ENCODE measurements at places on chromosomes 5 and 9.

DNA sequence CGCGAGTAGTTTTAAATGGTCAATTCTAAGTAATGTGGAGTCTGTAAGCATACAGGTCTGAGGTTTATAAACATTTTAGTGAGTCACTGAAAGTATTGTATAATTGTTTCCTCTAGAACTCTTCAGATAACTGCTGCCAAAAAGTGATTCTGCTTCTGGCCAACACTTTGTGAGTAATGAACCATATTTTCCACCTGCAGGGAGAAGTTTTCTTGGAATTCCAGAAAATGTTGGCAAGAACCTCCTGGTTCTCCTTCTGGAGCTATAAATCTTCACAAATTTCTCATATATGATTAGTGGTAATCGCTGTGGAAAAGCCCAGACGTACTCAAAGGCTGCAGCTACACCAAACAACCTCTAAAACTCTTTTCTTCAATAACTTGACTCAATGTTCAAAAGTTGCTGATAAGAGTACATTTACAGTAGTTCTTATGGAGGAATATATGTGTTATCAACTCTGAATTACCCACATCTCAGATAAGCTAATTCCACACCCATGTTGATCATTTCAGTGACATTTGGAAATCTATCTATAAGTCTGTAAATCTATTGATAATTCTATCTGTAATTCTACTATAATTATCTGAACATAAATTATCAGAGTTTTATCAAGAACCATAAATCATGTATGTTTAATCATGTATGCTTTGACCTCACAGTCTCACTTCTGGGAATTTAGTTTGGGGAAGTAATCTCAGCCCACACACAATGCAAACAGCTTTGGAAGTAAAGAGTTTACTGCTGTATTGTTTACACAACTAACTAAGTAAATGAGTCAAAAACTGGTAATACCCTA is 74.1 kb downstream of the FNBP1 start:
- no peak for DNase-seq

DNA sequence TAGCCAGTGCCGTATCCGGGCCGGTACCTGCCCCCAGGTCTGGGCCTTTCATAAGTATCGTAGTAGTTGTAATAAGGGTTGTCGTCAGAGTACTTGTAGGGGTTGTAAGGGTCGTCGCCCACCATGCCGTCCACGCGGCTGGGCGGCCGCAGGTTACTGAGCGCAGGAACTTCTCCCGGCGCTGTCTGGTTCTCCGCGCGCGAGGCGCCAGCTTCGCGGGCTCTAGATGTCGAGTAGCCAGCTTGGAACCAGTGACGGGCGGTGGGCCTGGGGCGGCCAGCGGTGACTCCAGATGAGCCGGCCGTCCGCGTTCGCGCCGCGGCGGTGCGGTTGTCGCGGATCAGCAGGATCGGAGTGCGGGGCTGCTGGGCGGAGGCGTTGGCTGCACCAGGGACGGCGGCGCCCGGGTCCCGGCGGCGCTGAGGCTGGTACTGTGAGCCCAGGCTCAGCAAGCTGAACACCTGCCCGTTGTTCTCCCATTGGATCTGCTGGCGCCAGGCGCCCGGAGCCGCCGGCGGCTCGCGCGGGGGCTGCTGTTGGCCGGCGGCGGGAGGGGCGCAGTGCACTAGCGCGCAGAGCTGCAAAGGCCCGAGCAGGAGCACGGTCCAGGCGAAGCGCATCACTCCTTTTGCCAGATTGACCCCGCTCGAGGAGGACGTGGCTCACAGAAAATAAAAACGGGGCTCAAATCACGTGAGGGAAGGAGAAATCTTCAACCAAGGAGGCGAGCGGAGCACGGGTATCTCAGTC is 518 bp downstream of the LOX start:
- DNase-seq: no peak

DNA sequence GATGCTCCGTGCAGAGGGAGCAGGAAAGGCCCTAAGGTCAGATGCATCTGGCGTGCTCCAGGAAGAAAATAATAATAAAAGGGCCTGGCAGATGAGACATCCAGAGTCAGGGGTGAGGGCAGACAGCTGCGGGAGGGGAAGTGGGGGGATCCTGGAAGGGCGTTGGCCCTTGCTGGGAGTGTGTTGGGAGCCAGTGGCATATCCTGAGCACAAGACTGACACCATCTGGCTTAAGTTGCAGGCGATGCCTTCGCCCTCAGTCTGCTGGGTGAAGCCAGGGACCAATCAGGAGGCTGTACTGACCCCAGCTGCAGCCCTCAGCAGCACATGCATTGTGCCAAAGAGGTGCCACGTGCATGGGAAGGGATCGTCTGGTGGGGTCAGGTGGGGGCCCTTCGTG is 3.8 kb downstream of the OR2V2 start:
- no peak for DNase-seq

GRCh38 chr5:158115468-158115867 is 256.5 kb upstream of the CLINT1 start:
- DNase-seq: no peak

DNA sequence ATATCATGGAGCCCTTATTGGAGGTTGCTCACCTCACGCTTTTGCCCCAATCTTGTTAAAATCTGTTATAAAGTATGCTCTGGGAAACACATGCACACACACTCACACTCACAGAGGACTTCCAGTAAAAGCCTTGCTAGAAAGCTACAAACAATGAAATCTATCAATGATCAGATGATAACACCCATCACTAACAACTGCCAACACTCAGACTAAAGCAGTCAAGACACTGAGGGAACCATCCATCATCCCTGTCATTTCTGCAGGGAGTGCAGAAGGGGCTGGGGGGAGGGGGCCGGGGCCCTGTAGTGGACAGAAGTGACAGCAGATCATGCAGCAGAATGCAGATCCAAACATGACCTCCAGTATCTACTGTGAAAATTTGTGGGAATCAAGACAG is 179.1 kb downstream of the AOPEP start:
- DNase-seq: no peak

DNA sequence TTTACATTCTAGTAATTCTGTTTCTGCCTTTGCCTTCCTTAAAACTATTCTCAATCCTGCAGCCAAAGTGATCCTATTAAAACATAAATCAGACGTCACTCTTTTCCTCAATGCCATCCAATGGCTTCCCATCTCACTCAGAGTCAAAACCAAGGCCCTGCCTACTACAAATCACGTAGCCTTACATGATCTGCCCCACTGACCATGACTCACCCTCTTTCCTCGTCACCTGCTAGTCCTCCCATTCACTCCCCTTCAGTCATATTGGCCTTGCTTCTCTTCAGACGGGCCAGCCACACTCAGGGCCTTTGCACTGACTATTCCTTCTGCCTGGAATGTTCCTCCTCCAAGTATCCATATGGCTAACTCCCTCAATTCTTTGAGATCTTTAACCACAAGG is 39.0 kb upstream of the DMXL1 start:
- DNase-seq: no peak

DNA sequence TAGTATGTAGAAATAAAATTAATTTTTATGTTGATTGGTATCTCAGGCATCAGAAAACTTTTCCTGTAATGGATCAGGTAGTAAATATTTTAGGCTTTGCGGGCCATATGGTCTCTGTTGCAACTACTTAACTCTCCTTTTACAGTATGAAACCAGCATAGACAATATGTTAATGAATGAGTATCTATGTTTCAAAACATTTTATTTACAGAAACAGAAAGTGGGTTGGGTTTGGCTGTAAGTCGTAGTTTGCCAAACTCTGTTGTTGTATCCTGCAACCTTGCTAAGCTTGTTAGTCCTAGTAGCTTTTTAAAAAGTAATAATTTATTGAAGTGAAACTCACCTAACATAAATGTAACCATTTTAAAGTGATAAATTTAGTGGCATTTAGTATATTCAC is 132.1 kb downstream of the NR3C1 start:
- no peak for DNase-seq

GRCh38 chr5:97078958-97079743 is 63.3 kb downstream of the LIX1 start:
- no peak for DNase-seq

- DNase-seq: no peak
Measured at GRCh38 chr9:133221177-133221809, 12.2 kb upstream of the OBP2B start.

DNA sequence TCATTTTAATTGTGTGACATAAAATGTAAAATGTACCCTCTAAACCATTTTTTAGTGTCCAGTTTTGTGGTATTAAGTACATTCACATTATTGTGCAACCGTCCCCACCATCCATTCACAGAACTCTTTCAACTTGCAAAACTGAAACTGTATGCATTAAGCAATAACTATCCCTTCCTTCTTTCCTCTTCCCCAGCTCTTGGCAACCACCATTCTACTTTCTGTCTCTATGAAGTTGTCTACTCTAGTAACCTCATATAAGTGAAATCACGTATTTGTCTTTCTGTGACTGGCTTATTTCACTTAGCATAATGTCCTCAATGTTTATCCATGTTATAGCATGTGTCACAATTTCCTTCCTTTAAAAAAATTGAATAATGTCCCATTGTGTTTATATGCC is 142.4 kb downstream of the C9orf152 start:
- DNase-seq: no peak

DNA sequence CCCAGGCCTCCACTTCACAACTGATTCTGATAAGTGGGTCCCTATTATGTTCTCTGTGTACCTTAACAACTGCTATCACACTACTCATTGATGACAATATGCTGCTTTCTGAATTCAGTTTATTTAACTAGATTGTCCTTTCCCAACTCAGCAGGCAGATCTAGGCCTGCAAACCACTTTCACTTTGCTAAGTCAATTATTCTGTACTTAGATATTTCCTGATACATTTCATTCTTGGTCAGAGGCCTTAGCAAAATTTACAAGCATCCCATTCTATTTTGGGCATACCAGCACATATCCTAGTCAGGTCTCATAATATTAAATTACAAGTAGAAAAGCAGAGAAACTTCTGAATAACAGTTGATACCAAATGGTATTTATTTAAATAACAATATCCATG is 235.7 kb upstream of the HAPLN1 start:
- no peak for DNase-seq

GRCh38 chr5:100731768-100732167 is 171.3 kb downstream of the ST8SIA4 start:
- no peak for DNase-seq

- no peak for DNase-seq
Measured at GRCh38 chr9:24698881-24699518, 153.3 kb upstream of the IZUMO3 start.

DNA sequence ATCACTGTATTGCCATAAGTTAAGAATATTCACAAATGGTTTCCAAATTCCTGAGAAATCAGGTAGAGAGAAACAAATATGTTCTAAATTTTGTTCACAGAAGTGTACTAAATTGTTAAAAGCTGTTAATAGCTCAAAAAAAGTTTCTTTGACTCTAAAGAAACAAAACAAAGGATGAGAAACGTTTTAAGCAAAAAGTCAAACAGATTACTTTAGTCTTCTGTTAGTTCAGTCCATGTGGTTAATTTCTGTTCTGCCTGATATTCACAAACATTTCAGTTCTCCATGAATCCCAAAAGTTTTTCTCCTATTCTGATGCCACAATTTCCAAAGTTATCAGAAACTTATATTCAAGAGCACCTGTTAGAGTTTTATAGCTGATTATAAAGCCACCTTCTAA is 7.7 kb upstream of the FANCC start:
- DNase-seq: no peak

GRCh38 chr5:59790376-59790775 is 103.2 kb downstream of the PDE4D start:
- no peak for DNase-seq

DNA sequence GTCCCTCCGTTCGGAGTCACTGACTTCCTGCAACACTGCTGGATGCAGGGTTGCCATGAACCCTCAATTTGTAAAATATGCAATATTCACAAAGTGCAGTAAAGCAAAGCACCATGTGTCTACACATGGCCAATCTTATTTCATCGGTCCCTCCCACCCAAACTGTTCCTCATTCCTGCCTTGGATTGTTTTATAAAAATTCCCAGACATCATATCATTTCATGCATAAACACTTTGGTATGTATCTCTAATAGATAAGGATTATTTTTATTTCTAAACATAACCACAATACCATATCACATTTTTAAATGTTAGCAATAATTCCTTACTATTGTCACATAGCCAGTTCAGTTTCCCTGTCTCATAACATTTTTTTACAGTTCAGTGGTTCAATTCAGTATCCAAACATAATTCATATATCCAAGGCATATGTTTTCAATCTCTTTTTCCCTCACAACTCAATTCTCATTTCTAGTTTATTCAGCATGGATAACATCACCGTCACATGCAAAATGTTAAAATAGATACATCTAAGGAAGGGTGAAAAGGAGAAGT is 82.0 kb upstream of the PCAT7 start:
- DNase-seq: no peak

- DNase-seq: no peak
Measured at GRCh38 chr5:61941637-61942036, 364.4 kb upstream of the KIF2A start.

DNA sequence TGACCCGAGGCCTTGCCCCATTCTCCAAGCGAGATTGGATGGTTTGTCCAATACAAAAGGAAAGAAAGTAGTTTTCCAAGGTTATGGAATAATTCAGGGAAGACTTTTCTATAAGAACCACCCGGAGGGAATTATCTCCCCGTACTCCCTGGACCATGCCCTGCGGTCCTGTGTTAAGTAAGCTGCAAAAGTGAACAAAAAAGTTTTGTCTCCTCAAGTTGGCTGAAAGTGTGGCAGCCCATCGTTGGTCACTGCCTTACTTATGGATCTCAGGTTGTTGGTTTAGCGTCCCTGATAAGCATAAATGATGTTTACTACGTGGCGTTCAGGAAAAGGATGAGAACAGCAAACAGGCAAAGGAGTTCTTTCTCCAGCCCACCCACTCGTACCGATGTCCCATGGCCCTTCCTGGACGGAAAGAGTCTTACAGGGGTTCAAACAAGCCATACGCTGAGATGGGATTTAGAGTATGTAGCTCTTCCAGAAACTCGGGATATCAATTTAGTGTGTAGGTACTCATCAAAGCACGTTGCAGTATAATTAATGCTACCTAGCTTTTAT is 413 bp upstream of the AUH start:
- no peak for DNase-seq

DNA sequence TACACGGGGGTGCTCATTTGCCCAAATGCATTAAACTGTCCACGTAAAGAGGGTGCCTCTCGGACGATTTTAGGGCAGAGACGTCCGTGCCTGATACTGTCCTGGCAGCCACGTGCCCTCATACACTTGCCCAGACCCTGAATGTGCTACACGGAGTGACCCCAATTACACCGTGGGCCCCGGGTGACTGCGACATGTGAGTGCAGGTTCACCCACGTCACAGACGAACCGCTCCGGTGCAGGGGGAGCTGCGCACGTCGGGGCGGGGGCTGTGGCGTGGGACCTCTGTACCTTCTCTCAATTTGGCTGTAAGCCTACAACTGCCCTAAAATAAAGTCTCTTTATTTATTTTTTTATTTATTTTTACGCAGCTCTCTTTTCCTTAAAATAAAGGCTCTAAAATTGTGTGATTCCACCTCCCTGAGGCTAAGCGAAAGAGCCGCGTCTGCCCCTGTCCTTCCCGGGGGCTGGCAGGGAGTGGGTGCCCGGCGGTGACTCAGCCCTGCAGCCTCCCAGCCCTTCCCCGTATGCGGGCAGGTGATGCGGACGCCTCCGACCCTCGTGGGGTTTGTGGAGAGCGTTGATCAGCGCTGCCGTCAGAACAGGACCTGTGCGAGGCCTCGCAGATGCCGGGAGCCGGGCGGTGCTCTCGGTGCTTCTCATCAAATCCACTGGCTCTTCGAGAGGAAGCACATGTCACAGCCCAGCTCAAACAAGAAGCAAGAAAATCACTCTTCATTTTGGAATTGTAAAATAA is 9.2 kb upstream of the EGFL7 start:
- DNase-seq: no peak

- no peak for DNase-seq
Measured at GRCh38 chr5:133679534-133679933, 67.2 kb upstream of the FSTL4 start.

Measured in stimulated activated CD4-positive, alpha-beta T cell treated with anti-CD3 and anti-CD28 coated beads, Interleukin-1b, Interleukin-23, amount 100 ng/mL, for 1 hour (primary cell).